BE2C (cell line): ENCODE measurements at places on chromosomes 4 and X.

- no peak for DNase-seq
These were observed 73.6 kb downstream of the FGFBP1 start for GRCh38 chr4:15864651-15865566.

DNA sequence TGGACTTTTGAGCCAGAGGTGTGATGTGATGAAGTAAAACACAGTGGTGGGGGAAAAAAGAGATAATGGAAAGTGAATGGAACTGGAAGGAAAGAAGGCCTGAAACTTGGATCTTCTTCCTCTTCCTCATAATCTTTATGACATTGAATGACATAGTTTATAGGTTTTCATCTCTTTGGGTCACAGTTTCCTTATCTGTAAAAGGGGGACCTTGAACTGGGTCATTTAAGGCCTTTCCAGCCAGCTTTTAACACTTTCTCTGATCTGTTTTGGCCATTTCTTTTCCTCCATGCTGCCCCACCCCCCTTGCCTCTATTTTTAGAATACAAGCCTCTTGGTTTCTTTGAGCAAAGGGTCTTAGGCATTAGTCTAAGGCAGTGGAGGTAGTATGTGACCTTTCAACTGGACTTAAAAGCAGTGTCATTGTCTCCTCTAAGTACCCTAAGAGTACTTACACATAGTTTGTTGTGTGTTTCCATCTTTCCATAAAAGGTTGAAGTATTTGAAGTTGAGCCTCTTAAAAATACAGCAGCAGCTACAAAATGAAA, 7.8 kb downstream of the CPEB2 start:
- no peak for DNase-seq

GRCh38 chrX:136687457-136687856, 39.5 kb downstream of the CD40LG start:
- no peak for DNase-seq

DNA sequence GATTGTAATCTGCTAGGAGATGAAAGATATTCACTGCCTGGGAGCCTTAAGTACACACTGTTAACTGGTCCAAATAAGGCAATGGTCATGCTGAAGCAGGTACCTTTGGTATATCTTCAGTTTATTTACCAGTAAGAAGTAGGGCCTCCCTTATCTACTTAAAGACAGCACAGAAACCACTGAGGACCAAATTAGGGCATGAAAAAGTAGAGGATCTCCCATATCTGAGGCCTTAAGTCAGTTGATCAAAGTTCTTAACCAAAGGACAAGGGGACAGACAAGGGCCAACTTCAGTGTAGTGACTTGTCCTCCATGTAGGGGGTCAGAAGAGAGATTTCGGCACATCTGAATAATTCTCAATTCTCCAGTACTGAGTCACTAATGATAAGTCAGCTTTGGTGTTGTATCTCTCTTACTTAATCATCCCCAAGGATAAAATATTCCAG, 59.1 kb downstream of the AMELX start:
- DNase-seq = no peak

DNA sequence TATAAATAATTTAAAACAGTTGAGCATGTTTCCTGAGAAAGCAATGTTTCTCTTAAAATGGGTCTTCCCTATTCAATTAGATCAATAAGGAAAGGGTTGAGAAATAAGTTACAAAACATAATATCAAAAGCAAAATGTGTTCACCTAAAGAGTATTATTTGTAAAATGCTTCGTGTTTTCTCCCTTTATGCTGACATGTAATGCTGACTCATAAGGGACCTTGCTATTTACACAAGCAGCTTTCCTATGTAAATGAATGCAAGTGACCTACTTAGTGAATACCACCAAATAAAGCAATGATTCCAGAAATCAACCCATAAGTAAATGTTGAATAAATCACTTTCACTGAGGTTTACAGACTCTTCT, 91.5 kb downstream of the ELOVL6 start:
- DNase-seq = no peak

- peak; percentile 42 for DNase-seq
These were observed 17.9 kb upstream of the NSUN7 start for GRCh38 chr4:40731792-40732245.

DNA sequence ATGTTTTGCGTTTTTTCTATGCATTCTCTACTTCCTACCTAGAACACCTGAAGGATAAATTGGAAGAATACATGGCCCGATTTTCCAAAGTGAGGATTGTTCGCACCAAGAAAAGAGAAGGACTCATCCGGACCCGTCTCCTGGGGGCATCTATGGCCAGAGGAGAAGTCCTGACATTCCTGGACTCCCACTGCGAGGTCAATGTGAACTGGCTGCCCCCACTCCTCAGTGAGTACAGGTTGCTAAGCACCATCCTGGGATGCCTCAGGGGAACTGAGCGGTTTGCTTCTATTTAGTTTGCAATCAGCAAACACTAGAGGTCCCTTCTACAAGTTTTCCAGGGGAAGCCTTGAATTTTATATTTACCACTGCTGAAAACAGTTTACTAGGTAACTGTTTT, 359.3 kb upstream of the GALNT7 start:
- no peak for DNase-seq

GRCh38 chrX:102652031-102652688, 877 bp downstream of the GPRASP1 start:
- DNase-seq = peak; percentile 40

- DNase-seq = no peak
These were observed 161.3 kb upstream of the PSAPL1 start for GRCh38 chr4:7595934-7596461.

GRCh38 chr4:111789901-111790640, 355.2 kb upstream of the FAM241A start:
- no peak for DNase-seq

- DNase-seq = peak; percentile 71
These were observed at the start of gene NAP1L5 for GRCh38 chr4:88697588-88698329. Gene NAP1L5 (minus strand): TSS chr4:88697829. CDS start chr4:88697754, 75 bp downstream.

- peak; percentile 66 for DNase-seq
These were observed 863 bp upstream of the FAM193A start for GRCh38 chr4:2535376-2536192.

DNA sequence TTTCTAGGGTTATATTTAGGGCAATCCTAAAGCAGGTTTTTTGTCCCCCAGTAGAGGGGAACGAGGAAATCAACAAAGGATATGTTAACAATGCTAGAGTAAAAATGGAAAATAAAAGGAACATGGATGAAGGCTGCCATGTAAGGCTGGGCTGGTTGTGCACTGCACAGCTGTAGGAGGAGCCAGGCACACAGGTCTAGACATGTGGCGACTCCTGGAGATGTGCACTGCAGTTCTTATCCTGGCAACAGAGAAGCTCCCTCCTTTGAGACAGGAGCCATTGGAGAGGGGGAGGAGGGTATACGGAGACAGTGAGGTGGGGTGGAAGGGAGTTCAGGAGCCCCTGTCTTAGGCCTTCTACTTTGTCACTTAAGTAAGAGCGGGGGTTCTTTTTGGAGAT, 65.9 kb downstream of the NAT8L start:
- DNase-seq = no peak

DNA sequence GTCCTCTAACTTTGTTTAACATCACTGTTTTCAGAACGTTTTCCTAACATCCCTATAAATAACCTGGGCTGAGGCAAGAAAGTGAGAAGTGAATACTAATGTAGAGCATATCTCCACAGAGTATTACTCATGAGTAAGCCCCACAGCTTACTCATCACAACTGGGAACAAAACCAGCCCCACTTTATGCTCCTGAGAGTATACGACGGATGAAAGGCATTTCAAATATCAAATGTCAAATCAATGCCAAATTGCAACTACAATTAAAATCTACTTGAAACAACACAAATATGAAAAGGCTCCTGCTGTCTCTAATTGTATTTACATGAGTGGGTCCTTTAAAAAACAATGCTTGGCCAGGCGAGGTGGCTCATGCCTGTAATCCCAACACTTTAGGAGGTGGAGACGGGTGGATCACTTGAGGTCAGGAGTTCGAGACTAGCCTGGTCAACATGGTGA, 41.2 kb downstream of the SH3RF1 start:
- no peak for DNase-seq

GRCh38 chr4:37440501-37440900, 196.0 kb downstream of the NWD2 start:
- DNase-seq = no peak
